Hepatocyte (in vitro differentiated cells): ENCODE measurements at places on chromosomes 7 and 10. TPM values are rescaled to one million over a fixed set of nuclear protein-coding genes. Genes with fewer than 3 reads are reported as not detected.

The GPR37 gene
- 5.8 and 8.8 TPM in 2 replicates for total RNA-seq

The SHTN1 gene
- total RNA-seq = 23.2 and 27.7 TPM in 2 replicates

The TMEM270 gene
- total RNA-seq = 1.1 TPM in 1 of 2 replicates, not detected in the other

The TMEM236 gene
- total RNA-seq = 0.80 and 1.4 TPM in 2 replicates

GRCh38 chr10:112821663-112822062 lies 128.4 kb upstream of the TCF7L2 start:
- no peak overlapping the region for H3K4me3 ChIP-seq
- no peak overlapping the region for H3K27ac ChIP-seq
- no peaks in the 10 kb centered on the region for H3K36me3 ChIP-seq
- no peaks in the 10 kb centered on the region for H3K27me3 ChIP-seq
- no peak for DNase-seq
- H3K4me1 ChIP-seq = no peaks in the 10 kb centered on the region

GRCh38 chr7:80508440-80508839 lies 3.4 kb downstream of the GNAT3 start:
- no peaks in the 10 kb centered on the region for H3K27me3 ChIP-seq
- DNase-seq = no peak
- H3K4me3 ChIP-seq = no peak overlapping the region
